ENCODE measurements at places on chromosomes 7 and 10.

DNA sequence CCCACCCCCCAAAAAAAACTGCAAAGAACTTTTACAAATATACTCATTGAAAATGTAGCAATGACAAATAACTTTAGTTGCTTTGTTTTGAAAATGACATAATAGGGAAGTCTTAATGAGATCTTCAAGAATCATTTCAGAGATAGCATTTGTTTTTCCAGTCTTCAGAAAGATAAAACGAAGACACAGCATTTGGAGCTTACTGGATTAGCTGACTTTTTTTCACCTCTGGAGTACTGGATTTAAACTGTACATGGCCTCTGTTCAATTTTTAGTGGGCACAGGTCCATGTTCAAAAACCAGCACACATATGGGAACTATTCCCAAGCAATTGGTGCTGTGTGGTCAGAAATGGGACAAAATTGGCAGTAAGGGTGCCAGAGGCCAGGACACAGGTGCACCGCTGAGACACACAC, 3.9 kb downstream of the RAB11FIP2 start:
- DNase-seq, result peak; percentile 11

- DNase-seq, result no peak
Observed at GRCh38 chr7:14854471-14854870, 48.1 kb downstream of the DGKB start.

DNA sequence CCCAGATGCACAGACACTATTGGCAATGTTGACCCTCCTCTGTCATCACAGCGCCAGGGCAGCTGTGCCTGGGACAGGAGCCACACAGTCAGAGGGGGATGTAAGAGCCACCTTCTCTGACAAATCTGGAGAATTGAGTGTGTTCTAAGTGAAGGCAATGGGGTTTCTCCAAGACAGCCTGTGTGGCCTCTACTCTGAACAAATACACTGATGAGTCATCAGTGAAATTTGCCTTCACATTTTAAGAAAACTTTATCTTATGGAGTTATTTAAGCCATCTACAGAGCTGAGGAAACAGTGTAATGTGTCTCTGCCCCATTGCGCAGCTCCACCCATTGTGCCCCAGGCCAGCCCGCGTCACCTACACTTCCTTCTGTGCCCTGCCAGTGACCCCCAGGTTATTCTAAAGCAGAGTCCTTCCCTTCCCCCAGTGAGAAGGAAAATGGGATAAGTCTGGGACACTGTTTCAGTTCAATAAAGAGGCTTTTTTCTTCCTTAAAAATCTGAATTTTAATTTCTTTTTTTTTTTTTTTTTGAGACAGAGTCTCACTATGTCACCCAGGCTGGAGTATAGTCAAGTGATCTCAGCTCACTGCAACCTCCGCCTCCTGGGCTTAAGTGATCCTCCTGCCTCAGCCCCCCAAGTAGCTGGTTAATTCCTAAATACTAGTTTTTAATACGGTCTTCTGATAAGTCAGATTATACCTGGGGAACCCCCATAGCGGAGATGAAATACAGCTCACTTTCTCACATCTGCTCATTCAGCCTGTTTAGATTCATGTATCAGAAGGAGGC, 21.8 kb downstream of the AKR1E2 start:
- DNase-seq, result peak; percentile 85

DNA sequence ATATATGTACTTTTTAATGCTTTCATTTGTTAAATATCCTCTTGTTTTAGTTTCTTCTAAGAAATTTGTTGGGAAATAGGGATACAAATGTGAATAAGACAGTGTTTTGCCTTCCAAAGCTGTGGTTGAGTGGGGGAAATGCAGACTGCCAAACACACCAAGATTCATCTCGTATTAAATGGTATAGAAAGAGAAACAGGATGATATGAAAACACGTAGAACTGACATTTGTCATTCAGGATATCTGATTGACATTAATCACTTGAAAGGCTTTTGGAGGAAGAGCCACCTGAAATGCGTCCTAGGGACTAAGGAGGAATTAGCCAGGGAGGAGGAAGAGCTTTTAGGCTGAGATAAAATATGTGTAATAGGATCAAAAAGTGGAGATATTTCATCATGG, 287.4 kb upstream of the SEMA3C start:
- DNase-seq, result no peak

- no peak for DNase-seq
Observed at GRCh38 chr10:131155876-131156230, 155.7 kb downstream of the TCERG1L start.

DNA sequence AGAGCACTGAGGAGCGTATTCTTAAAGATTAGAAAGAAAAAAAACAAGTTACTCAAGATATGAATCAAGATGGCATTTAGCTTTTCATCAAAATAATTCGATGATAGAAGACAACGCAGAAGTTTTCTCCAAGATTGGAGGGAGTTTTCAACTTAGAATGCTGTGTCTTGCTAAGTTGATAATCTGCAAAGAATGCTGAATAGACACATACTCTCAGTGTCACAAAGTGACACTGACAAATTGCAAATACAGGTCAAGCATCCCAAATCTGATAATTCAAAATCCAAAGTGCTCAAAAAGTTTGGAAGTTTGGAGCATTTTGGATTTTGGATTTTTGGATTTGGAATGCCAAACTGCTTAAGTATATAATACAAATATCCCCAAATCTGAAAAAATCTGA, 243.8 kb downstream of the BBS9 start:
- DNase-seq, result no peak

GRCh38 chr7:31098642-31099360, 46.7 kb downstream of the ADCYAP1R1 start:
- no peak for DNase-seq

GRCh38 chr10:20892796-20893195, 4.3 kb downstream of the NEBL start:
- DNase-seq, result no peak

- peak; percentile 32 for DNase-seq
Observed at GRCh38 chr10:124983321-124983720, 41.4 kb downstream of the ZRANB1 start.

Measured in astrocyte of the spinal cord (primary cell).